ENCODE measurements at places on chromosomes 11 and 22.

GRCh38 chr11:127651175-127651887 is 650.8 kb upstream of the KIRREL3 start:
- peak; percentile 81 for DNase-seq

DNA sequence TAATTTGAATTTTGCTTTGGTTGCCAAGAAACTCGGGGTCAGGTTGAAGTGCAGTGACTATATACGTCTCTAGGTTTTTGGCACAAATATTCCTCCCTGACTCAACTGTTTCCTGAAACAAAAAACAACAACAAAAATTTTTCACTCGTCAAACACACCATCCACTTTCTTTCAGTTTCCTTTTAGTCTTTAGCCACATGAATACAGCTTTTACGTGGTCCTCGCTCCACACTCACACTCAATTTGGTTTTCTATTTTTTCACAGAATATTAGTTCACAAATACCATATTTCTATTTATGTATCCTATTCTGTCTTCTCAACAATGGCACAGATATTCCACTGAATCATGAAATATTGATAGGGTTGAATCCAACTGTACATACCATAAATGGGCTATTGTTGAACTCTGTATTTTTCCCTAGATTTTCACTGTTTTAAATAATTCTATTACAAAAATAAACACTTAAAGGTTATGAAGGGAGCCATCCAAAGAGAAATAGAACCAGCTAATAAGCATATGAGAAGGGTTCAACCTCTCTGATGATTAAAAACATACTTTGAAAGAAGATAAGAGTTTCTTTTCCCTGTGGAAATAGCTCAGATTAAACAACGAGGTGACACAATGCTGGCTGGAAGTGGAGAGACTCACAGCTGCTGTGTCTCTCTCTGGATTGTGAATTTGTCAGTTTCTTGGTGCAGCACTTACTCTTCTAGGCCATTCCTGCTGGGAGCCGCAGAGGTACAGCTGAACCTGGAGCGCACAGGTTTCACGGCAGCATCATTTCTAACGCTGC is 5.1 kb upstream of the FBLN1 start:
- no peak for DNase-seq

- DNase-seq: peak; percentile 82
Measured at GRCh38 chr22:35582861-35583670, 34.1 kb downstream of the MB start.

DNA sequence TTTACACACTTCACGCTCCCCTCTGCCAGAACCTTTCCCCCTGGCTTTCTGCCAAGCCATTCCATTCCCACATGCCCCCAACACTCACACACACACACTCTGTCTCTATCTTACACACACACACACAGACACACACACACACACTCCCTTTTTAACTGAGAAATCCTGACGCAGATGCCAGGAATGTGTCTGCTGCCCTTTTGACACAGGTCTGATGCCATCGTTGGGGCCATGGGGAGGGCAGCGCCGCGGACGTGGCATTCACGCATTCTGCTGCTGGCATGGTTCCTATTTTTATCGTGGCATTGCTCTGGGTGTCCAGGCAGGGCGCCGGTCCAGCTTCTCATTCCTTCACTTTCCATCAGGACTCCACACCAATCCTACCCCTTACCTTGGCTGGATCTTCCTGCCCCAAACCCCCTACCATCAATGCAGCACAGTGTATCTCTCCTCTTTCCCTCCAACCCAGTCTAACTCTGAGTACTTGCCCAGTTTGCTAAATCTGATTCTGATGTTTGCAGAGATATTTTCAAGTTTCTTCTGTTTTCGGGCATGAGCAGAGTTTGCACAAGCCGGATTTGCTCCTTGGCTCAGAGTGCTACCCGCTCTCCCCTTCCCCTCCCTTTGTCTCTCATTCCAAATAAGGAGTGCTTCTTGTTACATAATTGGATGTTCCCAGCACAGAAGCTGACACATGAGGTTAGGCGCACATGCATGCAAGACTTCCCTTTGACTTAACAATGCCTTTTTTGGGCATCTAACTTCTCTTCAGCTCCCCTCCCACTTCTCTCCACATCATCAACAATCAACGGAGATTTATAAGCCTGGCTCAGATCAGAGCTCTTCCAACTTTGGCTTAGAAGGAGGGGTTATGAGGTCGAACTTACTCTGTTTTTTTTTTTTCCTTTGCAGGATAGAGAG is 18.8 kb downstream of the SNX19 start:
- DNase-seq: peak; percentile 96

DNA sequence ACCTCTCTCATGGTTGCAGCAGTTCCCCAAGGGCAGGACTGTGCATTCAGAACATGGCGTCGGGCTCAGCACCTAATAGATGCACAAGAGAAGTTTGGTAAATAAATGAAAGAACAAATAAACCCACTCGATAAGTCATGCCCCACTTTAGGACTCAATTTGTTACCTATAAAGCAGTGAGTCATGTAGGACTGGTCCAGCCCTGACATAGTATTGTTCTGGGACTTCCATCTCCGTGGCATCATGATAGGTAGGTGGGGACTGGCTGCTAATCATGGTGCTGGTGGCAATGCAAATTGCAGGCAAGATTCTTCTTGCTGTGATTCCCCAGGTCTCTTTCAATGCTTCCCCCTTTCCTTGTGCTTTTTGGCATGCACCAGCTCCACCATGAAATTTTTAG is 118.2 kb upstream of the CSNK2A3 start:
- DNase-seq: no peak

DNA sequence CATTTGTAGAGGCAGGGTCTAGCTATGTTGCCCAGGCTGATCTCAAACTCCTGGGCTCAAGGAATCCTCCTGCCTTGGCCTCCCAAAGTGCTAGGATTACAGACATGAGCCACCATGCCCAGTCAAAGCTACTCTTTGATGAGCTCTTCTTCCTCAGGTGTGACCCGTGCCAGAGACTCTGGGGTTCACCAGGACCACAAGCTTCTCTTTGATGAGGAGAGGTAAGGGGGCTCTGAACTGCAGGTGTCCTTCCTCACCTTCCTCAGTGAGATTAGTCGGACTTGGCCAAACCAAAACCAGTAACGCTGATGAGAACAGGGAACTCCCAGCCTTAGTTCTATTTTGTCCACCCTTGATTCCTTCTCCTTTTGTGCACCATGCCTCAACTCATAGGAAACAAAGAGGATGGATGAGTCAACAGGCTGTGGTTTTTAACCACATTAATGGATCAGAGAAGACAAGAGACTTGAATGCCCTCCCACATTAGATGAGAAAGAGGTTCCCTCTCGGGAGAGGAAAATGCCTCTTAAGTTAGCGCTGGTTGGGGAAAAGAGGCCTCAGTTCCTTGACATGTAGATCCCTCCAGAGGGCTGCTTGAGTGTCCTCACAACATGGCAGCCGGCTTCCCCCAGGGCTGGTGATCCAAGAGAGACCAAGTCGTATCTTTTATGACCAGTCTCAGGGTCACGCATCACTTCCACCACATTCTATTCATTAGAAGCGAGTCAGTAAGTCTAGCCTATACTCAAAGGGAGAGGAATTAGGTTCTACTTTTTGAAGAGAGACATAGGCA is 25.7 kb upstream of the CTR9 start:
- peak; percentile 81 for DNase-seq

GRCh38 chr11:65184146-65184545 is 2.4 kb downstream of the CAPN1 start:
- no peak for DNase-seq

- DNase-seq: peak; percentile 84
Measured at GRCh38 chr11:119316729-119317591, at the start of gene MCAM. Gene MCAM (minus strand): TSS chr11:119317130. CDS start chr11:119317101, 29 bp downstream.

DNA sequence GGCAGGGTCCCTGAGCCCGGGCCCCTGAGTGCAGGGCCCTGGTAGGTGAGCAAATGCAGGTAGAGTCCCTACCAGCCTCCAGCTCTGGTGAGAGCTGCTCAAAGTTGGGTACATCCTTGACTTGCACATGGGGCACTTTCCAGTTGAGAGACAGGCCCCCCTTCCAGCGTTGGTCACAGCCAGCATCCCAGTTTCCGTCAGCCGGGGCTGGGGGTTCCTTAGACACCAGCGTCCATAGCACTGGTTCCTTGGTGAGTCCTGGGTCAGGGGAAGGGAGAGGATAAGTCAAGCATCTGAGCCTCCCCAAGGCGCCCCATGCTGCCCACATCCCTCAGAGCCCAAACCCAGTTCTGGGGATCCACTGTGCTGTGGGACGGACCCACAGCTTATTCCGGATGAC is 5.6 kb downstream of the PNPLA5 start:
- DNase-seq: no peak

GRCh38 chr11:1992111-1992510 is 5.5 kb downstream of the H19 start:
- no peak for DNase-seq

- no peak for DNase-seq
Measured at GRCh38 chr11:72764503-72764902, 12.3 kb upstream of the ARAP1 start.

GRCh38 chr11:1637628-1638027 is 8.1 kb downstream of the KRTAP5-5 start:
- DNase-seq: no peak

DNA sequence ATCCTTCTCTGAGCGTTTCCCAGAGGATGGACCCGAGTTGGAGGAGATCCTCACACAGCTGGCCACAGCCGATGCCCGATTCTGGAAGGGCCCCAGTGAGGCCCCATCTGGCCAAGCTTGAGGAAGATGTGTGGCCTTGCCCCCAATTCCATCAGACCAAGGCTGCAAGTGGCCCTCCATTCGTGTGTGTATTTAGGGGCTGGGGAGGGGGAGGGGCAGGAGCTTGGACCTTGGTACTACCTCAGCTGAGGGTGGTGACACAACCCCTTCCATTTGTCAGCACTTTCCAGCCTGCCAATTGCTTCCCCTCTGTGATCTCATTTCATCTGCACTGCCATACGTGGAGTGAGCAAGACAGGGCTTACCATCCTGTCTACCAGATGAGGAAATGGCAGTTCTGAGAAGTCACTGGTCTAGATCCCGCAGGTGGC is 1.3 kb upstream of the BBS1 start:
- DNase-seq: no peak

GRCh38 chr11:75527938-75528735 is 2.4 kb upstream of the GDPD5 start:
- DNase-seq: no peak

- DNase-seq: no peak
Measured at GRCh38 chr11:58193391-58193790, 4.5 kb downstream of the OR9Q2 start.

DNA sequence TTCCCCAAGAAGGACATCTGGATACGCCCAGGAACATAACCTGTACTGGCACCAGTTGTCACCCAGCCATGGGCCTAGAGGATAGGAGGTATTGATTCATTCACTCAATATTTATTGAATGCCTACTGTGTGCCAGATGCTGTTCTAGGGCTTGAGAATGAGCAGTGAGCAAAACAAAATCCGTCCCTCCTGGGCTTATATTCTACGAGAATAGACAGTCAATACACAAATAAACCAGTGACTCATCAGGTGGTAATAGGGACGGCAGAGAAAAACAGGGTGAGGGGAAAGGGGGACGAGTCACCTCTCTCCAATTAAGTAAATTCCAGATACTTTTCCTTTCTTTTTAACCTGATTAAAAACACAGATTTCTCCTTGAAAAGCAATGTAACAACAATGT is 103.5 kb downstream of the MICAL2 start:
- DNase-seq: no peak

DNA sequence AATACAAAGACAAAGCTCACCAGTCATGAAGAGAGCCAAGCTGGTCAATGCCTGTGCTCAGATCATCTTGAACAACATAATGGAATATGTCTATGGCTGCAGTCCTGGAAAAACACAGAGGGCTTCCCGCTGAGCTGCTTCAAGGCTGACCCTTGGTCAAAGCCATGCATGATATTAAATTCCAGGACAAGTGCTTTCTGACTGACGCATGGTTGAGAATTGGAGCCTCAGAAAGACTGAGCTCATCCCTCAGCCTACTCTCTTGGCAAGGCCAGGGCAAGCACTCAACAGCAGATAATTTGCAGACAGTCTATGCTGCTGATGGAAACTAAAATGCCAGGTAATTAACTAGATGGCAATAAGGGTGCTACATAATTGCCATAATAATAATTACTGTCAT is 89.2 kb downstream of the GALNT18 start:
- no peak for DNase-seq

GRCh38 chr11:69193151-69193550 is 37.4 kb downstream of the SMIM38 start:
- peak; percentile 72 for DNase-seq

DNA sequence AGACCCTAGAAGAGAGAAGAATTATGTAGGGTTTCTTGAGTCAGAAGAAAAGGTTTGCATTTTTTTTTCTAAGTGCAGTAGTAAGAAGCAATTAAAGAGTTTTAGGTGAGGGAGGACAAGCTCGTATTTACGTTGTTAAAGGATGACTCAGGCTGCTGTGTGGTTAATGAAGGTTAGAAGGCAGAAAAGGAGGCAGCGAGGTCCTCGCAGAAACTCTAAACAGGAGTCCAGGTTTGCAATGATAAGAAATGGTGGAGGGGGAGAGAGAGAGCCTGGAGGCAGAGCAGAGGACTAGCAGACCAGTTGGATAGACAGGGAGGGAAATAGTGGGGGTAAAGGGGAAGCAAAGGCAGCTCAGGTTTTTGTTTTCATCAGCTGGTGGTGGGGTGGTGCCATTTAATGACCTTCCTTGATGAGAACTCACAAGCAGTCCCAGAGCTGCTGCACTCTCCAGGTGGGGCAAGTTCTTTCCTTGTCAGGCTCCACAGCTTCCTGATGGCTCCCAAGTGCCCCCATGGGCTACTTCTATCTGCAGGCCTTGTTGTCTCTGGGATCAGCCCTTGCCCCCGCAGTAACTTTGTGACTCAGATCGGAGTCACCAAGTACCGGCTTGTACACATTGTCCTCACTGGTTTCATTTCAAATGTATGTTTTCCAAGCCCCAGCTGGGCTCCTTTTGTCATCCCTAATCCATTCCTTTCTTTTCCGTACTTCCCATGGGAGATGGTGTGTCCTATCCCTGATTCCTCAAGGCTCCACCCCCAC is 8.3 kb upstream of the INSC start:
- DNase-seq: peak; percentile 67

DNA sequence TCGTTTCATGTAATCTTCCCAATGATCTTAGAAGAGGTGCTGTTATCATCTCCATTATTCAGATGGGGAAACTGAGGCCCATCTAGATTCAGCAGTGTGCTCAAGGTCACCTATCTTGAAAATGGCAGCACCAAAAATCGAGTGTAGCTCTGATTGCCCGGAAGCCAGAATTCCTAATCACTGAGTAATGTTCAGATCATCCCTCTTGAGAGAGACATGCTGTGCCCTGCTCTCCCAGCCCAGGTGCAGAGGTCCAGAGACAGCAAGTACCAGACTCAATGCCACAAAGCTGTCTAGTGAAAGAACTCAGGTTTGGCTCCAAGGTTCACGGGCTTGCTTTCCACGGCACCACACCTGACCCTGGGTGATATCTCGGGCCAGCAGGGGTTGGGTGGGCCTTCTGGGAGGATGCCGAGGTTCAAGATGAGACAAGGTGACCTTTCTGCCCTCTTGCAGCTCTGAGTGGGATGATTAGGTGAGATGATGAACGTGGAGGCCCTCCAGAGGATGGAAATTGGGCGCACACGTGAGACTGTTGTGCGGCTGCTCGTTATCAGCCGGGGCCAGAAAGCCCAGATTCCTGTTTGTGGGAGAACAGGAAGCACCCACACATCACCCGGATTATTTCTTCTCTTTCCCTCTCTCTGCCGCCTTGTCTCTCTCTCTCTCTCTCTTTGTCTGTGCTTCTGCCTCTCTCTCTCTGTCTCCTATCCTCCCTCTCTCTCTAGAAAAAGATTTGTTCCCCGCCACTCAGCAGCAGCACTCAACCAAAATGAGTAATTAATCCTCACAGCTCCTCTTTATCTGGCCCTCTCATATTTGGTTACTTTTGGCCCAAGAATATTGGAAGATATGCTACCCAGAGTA is 19.0 kb upstream of the RASD2 start:
- no peak for DNase-seq
